ENCODE measurements at places on chromosomes 6 and 20. TPM values are rescaled to one million over a fixed set of nuclear protein-coding genes. Genes with fewer than 3 reads are reported as not detected.

- DNase-seq, result peak; percentile 27
Observed at GRCh38 chr6:66184091-66184490, 477.1 kb upstream of the EYS start.

- no peak for DNase-seq
Observed at GRCh38 chr6:128515550-128516513, 4.6 kb downstream of the PTPRK start.

Gene CD109
- polyA plus RNA-seq, result 31.2 TPM

DNA sequence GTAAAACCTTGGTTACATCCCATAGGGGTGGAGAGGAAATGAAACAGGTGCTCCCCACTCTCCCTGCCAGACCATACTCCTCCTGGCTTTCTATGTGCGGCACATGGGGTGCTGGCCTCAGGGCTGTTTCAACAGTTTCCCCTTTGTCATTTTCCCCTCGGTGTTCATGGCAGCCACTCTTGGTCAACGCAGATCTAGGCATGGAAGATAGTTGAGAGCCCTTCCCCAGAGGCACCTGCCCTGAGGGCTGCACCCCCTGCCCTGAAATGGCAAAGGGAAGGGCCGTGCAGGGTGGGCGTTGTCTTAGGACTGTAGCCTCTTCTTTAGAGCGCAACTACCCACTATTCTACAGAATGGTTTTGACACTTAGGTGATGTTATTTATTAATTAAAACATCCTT lies 4.4 kb downstream of the CST1 start:
- no peak for DNase-seq

- no peak for DNase-seq
Observed at GRCh38 chr6:125759959-125760457, 10.6 kb downstream of the HEY2 start.

DNA sequence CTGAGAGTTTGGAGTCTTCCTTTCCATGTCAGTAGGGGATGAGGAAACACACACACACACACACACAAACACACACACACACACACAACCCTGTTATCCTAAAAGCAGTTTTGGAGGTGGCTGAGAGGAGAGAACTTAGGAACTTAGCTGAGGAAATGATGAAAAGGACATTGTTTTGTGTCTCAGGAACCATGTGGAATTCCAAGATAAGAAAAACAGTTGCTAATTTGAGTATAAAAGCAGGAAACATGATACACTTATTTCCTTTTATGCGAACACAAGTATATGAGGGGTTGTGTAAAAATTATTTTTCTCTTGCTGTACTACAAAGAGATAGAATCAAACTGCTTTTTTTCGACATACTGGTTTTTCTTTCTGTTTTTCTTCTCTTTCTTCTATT lies at the start of gene MYCT1:
TSS of gene MYCT1 (plus strand) at position 264 of the 400 bp plus-strand sequence. CDS start at position 270, 6 bp downstream.
- DNase-seq, result no peak

DNA sequence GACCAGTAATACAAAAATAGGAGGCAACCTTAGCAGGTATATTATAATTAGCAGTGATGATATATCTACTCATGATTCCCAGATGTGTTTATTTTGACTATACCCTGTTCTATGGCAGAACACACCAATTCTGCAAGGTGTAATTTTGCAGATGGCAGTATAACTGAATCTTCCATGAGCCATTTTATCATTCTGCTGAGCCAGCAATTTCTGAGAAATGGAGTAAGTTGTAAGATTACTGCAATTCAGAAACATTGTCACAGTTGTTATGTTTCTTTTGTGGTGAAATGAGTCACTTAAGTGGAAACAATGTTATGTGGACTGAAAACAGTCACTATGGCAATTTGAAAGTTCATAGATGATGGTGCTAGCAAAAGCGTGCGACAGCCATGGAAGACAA lies 63.7 kb upstream of the RIMS1 start:
- no peak for DNase-seq

- DNase-seq, result no peak
Observed at GRCh38 chr20:38272398-38272797, 11.9 kb upstream of the KIAA1755 start.

DNA sequence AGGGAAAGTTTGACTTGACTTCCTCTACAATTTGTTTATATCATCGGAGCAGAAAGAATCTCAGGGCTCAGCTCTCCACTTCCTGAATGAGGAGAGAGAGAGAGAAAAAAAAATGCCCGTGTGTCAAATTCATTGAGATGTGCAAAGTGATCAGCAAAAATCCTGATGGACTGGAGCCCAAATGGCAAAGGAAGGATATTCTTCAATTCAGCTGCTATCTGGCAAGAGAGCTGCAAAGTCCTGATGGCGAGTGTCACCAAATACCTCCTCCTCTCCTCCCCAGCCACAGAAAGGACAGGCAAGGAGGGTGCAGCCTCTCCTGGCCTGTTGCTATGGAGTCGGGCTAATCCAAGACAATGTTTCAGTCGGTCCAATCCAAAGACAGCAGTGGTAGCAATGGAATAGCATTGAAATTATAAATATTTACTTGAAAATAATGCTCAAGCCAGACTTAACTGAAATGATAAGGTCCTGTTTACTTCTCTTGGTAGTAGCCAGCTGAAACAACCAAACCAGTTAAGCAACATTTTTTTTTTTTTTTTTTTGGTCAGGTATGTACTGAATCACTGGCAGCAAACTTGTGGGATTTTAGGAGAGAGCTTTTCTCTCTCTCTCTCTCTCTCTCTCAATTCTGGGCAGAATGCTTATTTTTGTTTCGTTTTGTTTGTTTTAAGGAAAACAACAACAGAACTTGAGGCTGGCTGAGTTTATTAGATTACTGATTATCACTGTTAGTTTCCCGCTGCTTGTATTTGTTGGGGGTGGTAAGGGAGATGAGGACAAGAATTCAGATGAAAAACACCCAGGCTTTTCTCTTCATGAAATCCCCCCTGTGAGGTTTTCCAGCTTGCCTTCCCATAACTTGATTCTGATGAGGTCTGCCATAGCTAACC lies 204.2 kb downstream of the BCAS1 start:
- DNase-seq, result peak; percentile 27

GRCh38 chr6:129725341-129725740 lies 15.4 kb upstream of the ARHGAP18 start:
- no peak for DNase-seq

Gene TRIM10
- polyA plus RNA-seq, result not detected

DNA sequence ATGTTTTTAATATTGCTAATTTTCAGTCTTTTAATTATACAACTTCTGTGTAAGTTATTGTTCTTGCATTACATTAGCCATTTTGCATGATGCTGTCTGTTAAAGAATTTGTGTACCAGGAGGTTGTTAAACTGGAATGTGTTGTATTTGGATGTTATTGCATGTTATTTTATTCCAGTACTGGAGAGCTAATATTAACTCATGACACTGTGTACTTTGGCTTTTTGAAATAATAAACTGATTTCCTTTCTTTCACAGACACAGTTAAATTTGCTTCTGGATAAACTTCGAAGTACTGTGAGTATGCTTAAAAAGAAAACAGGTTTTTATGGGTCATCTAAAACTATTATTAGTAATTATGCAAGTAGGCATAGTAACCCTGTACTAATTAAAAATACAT lies 121.3 kb downstream of the MYO6 start:
- DNase-seq, result no peak

DNA sequence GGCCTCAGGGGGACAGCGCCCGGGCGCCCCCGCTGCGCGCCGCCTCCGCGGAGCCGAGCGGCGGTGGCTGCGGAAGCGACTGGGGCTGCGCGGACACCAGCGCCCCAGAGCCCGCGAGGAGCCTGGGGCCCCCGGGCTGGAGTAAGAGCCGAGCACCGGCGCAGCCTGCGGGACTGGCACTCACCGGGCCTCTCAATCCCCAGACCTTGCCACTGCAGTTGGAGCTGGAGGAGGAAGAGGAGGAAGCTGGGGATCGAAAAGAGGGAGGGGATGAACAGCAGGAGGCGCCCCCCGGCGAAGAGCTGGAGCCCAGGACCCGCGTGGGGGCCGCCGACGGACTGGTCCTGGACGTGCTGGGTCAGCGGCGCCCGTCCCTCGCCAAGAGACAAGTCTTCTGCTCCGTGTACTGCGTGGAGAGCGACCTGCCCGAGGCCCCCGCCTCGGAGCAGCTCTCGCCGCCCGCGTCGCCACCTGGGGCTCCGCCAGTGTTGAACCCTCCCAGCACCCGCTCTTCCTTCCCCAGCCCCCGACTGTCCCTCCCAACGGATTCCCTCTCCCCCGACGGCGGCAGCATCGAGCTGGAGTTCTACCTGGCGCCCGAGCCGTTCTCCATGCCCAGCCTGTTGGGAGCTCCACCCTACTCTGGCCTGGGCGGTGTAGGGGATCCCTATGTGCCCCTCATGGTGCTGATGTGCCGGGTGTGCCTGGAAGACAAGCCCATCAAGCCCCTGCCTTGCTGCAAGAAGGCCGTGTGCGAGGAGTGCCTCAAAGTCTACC lies 590 bp downstream of the RNF217 start:
- DNase-seq, result no peak

Gene BCAS1
- polyA plus RNA-seq, result not detected

DNA sequence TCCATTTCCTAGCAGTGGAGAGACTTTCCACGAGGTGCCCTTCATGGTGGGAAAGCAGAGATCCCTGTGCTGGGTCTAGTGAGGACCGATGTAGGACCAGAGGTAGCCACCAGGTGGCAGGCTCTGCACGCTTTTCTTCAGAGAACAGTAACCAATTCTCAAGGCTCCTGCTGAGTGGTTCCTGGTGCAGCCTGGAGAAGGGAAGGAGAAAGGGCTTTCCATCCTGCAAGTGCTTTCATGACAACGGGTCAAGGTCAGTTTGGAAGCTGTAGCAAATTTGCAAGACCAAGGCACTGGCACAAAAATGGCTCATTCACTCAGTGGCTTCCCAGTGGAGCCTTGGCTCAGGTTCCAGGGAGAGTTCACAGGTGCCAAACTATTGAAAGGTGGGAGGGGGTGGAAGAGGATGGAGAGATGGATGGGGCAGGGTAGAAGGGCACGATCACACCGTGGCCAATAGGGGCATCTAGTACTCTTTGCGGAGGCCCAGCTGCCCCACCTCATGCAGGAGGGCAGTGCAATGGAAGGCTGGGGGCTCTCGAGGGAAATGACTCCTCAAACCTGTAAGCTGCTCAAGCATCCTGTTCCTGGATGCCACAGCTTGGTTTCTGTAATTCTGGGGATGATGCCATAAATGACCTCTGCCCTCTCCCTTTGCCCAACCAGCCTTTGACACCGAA lies 25.5 kb upstream of the KCNK16 start:
- peak; percentile 20 for DNase-seq

DNA sequence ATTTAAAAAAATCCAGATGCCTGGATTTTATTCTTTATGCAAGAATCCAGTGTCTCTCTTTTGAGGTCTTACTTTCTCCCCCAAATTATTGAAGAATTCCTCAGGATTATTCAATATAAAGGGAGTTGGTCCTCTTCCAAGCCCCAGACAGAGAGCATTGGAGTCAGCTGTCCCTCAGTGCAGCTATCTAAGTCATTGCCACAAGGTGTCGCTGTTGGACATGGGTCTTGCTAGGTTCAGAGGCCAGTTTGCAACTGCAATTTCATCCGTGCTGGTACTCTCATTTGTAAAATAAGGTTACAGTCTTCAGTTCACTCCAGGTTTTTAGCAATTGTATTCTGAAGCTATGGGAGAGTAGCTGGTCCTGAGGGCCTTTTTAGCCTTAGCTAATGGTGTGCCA lies 27.8 kb downstream of the CCN2 start:
- DNase-seq, result no peak

DNA sequence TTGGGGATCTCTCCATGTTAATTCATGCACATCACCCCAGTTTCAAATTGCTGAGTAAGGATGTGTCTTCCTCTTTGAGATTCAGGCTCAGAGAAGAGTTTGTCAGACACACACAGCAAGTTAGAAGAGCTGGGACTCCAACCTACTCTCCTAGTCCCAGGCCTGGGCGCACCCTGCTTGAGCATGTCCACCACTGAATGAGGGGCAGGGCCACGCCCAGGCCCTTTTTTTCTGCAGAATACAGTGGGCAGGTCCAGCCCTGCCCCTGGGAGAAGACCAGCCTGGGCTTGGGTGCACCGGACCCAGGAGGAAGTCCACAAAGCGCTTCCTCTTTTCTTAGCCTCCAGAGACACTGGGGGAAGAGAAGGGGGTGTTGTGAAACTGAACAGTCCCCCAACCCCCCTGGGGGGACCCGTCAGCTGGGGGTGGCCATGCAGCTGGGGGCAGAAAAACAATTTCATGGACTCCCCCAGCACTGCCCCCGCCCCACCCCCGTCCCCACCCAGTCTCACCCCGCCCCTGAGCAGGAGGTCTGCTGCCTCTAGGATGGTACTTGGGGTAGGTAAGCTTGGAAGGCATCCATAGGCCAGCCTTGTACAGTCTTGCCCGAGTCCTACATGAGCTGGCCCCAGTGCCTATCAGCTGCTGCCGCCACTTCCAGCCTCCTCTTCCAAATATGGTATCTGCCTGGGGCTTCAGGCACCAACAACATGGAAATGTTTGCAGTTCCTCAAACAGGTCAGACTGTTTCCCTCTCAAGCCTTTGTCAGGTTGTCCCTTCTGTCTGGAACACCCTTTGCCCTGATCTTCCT lies 11.7 kb upstream of the HCK start:
- DNase-seq, result no peak

GRCh38 chr6:153117986-153118879 lies 12.8 kb downstream of the RGS17 start:
- peak; percentile 26 for DNase-seq

DNA sequence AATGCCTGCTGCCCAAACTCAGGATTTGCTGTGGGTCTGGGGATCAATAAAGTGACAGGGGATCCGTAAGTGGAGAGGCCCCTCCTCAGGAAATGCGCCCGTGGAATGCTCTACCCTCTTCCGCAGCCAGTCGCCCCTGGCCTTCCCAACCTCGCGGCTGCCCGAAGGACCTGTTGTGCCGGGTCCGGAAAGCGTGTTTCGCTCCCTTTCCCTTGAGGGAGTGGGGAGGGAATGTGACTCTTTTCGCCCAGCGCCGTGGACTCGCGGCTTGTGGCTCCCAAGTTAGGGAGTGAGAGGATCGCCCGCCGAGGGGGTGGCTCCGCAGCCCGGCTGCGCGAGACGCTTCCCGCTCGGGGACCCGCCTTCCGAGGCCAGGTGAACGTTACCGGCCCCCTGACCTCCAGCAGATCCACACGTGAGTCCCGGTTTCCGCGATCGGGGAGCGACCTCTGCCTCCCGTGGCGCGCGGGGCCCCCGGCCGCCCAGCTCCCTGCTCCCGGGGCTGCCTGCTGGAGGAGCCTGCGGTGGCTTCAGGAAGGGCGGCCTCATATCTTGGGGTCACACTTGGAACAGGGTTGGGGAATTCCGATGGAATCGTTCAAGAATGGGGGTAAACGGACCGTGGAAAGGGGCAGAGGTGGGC lies 666 bp downstream of the TPD52L1 start:
- DNase-seq, result no peak

GRCh38 chr6:41028561-41029412 lies 10.2 kb downstream of the UNC5CL start:
- no peak for DNase-seq

Data from AG04450 (cell line).